ENCODE measurements at places on chromosomes 3 and 15. TPM values are rescaled to one million over a fixed set of nuclear protein-coding genes. Genes with fewer than 3 reads are reported as not detected.

- no peak for DNase-seq
These were observed 91.6 kb downstream of the RASA2 start for GRCh38 chr3:141578202-141578973.

- DNase-seq, result no peak
These were observed 20.1 kb upstream of the GOLGA6L2 start for GRCh38 chr15:23467110-23467600.

Gene ZBBX
- total RNA-seq, result not detected

DNA sequence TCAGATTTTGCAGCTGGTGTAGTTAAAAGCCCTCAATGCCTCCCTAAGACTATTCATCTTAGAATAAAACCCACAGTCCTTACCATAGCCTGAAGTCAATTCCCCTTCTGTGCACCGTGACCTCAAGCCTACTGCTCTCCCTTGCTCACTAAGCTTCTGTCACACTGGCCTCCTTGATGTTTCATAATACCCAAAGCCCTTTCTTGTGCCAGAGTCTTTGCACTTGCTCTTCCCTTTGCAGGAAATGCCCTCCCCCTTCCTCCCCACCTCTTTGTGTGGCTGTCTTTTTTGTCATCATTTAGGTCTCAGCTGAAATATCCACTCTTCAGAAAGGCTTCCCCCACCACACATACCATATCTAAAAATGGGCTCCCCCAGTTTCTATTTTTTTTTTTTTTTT lies 4.2 kb upstream of the PLEKHO2 start:
- DNase-seq, result no peak

Gene LRRC57
- total RNA-seq, result 40.3 TPM

DNA sequence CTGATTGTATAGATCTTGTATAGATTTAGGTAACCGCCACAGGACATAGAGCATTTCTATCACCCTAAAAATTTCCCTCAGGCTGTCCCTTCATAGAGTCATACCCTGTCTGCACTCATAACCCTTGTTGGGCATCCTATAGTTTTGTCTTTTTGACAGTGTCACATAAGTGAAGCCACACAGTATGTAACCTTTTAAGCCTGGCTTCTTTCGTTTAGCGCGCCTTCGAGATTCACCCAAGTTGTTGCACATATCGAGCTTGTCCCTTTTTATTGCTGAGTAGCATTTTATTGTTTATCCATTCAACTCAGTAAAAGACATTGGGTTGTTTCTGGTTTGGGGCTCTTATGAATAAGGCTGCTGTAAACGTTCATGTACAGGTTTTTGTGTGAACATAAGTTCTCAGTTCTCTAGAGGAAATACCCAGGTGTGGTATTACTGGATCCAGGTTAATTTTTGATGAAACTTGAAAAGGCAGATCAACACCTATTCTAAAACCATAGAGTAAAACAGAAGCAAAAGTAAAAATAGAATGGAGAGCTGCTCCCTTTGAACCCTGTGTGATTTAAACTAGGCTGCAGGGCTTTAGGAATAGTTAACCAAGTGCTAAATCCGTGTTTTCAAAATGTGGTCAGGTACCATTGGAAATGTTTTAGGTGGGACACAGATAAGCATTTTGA lies 49.5 kb downstream of the CD86 start:
- peak; percentile 6 for DNase-seq

Gene GOLGA8M
- 2.7 TPM for total RNA-seq

Gene GASK1A
- not detected for total RNA-seq

GRCh38 chr15:57224664-57225063 lies 151.6 kb upstream of the CGNL1 start:
- DNase-seq, result no peak

- no peak for DNase-seq
These were observed 72.1 kb downstream of the LRRC49 start for GRCh38 chr15:70964686-70965085.

Gene DAPK2
- total RNA-seq, result 17.6 TPM

GRCh38 chr3:113638910-113639309 lies 57.5 kb downstream of the USF3 start:
- no peak for DNase-seq

Gene DNAJA4
- total RNA-seq, result not detected

DNA sequence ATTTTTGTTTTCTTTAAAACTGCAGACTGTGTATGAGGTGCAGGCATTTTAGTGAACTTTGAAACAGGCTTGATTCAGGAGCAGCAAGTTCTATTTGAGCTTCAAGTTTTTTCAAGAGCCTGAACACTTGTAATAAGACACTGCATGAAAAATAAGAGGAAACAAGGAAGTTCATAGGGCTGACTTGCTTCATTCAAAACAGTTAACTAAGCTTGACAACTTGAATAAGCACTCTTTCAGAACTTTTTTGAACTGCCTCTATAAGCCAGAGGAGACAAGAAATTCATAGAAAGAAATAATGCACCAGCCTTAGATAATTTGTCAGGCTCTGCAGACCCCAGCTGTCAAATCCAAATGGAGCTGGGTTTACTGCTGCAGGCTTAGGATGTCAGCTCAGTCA lies 130.2 kb downstream of the SSR3 start:
- no peak for DNase-seq

DNA sequence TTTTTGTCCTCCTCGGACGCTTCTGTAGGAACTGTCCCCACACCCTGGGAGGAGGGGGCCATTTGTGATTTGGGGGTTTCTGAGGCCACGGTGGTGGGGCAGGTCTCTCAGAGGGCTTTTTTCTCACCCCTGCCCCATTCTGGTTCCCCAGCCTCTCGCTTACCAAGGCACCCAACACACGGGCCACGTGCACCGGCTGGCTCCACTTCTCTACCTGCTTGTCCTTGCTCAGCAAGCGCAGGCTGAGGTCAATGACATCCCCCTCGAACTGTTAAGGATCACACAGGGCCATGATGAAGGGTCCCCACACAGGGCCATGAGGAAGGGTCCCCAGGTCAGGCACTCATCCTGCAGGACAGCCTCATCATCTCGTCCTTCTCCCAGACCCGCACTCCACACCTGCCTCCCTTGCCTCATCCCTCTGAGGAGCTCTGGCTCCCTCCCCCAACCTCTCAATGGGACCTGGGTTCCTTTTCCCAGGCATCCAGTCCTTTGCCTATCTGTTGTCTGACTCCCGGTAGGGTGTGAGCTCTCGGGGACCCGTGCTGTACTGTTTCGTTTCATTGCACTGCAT lies 10.6 kb downstream of the EPB42 start:
- peak; percentile 76 for DNase-seq

DNA sequence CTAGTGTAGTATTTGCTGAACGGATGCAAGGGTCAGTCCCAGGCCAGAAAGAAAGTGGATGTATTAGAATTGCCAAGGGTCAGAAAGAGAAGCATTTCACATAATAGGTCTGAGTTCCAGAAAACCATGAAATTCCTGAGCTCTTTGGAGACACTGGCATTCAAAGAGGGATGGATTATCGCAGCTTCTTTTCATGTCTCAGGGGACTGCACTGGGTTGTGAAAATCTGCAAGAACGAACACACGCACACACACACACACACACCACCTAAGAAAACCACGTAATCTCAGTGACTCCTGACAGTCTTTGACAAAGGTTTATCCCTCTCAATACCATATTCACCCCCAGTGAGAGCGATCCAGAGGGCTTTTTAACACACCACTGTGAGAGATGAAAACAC lies 57.9 kb downstream of the TIPARP start:
- DNase-seq, result no peak

- DNase-seq, result no peak
These were observed 122.0 kb downstream of the KLF13 start for GRCh38 chr15:31448635-31448979.

GRCh38 chr3:117726776-117727175 lies 1017.2 kb downstream of the TUSC7 start:
- DNase-seq, result no peak

DNA sequence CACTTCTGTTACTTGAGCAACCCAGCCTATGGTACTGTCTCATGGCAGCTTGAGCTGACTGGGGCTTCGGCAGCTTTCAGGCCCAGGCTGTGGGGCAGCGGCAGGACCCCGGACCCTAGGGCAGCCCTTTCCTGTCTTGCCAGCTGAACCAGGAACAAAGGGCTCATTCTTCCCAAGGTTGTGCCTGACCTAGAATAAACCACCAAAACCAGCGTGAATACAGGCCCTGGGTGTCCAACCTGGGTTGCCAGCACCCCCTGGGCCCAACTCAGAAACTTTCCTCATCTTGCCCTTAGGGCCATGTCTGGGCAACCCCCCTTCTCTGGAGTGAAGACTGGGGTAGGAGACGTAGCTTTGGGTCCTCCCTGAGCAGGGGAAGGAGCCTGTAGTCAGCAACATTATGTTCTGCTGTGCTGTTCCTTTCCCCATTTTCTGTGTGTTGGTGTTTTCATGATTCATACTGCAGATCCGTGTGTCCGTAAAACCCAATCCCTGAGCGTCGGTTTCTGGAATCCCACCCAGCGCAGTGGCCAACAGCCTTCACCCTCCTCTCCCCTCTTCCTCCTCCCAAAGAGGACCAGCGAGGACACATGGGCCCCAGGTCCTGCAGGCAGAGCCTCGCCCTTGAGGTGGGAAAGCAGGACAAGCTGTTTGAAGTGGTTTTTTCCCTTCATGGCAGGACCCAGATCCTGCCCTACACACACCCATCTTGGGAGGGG lies 33.5 kb downstream of the TKT start:
- DNase-seq, result no peak

DNA sequence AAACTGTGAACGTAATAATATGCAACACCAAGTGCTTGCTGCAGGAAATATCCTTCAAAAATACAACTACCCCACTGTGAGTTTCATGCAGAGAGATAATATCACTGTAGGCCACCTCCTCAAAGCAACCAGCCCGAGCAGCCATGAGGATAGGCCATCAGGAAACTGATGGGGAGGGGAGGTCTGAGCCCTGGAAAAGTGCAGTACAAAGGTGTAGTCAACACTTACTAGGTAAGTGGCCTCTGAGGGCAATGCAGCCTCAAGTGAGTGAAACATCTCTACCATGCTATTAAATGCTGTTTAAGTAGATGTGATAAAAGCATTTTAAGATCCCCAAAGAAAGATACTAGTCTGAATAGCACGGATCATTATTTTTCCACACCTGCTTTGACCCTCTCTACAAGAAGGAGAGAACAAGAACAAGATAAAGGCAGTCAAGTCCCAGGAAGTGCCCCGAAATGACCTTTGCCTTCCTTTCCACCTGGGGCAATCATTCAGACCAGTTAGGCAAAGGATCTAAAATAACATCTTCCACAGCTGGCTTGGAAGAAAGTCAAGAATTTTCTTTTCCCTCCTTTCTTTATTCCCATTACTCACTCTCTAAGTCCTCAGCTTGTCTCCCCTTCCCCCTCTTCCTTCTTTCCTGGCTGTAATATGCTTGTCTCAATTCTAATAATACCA lies 62.8 kb downstream of the FMN1 start:
- DNase-seq, result no peak

GRCh38 chr15:29821416-29822099 lies 710 bp downstream of the TJP1 start:
- peak; percentile 89 for DNase-seq

Gene MPI
- 30.1 TPM for total RNA-seq

DNA sequence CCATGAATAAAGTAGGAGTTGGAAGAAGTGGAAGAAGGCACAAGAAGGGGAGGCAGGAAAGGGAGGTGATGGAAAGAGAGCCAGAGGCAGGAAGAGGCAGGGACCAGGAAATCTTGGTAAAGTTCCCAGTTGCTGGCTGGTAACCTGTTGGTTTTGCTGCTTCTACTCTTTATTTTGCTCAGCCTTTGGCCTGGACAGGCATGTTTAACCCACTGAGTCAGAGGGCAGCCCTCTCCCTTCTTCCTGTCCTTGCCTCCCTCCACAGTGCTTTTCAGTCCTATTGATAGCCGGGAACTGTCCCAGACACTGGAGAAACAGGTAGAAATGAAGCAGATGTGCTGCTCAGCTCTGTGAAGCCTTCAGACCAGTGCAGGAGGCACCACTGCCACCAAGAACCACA lies 43.4 kb upstream of the APEH start:
- DNase-seq, result no peak

Data from osteocyte (in vitro differentiated cells).